Occipital lobe (tissue), 3 donors: ENCODE measurements at places on chromosomes 7 and 10. TPM values are rescaled to one million over a fixed set of nuclear protein-coding genes. Genes with fewer than 3 reads are reported as not detected.

The ENTPD7 gene
- 8.7 TPM for total RNA-seq

The PALD1 gene
- 8.9 TPM for total RNA-seq

The ADIRF gene
- not detected for total RNA-seq

The WDFY4 gene
- 0.94 TPM for total RNA-seq

The VWA2 gene
- total RNA-seq, result 3.6 TPM

The SLC29A3 gene
- 0.78 TPM for total RNA-seq

The MET gene
- 65.5 TPM for total RNA-seq

DNA sequence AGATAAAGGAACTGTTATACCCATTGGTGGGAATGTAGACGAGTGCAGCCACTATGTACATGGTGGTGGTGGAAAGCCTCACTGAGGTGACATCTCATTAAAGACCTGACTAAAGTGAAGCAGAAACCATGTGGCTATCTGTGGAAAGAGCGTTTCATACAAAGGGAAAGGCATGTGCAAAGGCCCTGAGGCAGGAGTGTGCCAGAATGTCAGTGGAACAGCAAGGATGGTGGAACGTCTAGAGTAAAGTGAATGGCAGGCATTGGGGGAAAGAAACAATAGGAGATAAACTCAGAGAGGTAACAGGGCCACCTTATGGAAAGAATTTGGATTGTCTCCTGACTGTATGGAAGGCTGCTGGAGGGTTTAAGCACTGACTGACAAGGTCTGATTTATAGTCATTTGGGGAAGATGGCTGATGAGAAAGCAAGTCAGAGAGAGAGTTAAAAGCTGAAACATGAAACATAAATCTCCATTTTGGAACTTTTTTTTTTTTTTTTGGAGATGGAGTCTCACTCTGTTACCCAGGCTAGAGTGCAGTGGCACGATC, 245.7 kb downstream of the STK31 start:
- DNase-seq, result no peak

DNA sequence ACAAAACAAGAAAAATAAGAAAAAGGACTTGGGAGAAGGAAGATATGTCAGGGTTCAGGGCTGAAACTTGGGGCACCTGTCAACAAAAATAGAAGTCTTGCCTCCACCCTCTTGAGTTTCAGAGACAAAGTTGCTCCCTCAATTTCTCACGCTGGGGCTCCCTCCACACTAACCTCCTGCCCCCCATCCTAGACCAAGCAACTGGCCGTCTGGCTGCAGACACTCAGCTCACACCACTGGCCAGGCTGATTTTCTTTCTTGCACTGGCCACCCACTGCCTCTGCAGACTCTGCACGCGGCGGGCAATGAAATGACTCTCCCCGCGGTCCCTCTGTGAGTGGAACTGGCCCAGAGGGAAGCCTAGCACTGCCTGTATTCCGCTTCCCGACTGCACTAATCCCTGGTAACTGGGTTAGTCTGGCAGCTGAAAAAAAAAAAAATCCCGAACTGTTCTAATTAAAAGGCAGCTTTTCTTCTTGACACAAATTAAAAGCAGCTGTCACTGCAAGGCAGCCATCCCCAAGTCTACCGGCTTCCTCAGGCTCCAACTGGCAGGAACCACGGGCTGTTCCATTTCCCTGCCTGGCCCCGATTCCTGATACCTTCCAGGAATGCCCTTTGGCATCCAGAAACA, 83.5 kb downstream of the SPDYE5 start:
- no peak for DNase-seq

DNA sequence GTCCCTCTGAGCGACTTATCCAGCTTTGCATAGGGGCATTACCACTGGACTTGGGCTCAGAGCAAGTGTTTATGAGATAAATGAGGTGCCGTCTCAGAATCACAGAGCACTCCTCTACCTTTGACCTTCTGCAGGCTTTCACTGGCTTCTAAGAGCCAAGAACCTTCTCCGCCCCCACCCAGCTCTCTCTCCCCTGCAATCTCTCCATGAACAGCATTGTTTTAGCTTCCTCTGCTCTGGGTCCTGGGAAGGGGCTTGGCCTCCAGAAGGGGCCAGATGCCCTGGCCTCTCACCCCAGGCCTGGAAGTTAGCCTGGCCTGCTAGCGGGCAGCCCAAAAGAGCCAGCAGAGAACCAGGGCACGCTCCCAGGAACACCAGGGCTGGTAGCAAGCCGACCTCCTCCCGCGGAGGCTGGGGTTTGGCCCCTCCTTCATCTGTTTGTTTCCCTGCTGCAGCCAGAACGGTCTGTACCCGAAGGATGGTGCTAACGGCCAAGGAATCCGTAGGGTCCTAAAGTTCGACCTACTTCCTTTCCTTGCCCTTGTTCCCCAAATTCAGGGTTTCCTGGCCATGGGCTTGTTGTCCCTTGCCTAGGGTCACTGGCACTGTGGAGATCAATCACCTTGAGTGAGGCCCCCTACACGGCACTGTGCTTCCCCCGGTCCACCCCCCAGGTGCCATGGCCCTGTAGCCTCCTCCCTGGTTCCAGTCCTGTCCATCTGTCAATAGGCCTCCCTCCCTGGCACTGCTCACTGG, 18.7 kb upstream of the DDIT4 start:
- DNase-seq, result peak; percentile 92

DNA sequence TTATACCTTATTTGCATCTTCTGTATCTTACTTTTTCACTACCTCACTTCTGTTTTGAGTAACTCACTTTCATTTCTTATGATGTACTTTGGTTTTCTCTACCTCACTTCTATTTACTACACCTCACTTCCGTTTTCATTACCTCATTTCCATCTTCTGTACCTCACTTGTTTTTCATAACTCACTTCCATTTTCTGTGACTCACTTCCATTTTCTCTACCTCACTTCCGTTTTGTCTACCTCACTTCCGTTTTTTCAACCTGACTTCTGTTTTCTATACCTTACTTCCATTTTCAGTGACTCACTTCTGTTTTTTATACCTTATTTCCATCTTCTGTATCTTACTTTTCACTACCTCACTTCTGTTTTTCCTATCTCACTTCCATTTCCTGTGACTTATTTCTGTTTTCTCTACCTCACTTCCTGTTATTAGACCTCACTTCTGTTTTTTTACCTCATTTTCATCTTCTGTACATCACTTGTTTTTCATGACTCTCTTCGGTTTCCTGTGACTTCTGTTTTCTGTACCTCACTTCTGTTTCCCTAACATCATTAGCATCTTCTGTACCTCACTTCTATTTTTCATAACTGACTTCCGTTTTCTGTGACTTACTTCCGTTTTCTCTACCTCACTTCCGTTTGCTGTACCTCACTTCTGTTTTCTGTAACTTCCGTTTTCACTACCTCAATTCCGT, 493.1 kb upstream of the AKR1E2 start:
- no peak for DNase-seq

GRCh38 chr10:104260775-104261115, 6.1 kb downstream of the GSTO1 start:
- DNase-seq, result no peak

- DNase-seq, result no peak
These were observed 18.7 kb downstream of the MPP7 start for GRCh38 chr10:28284126-28284525.

DNA sequence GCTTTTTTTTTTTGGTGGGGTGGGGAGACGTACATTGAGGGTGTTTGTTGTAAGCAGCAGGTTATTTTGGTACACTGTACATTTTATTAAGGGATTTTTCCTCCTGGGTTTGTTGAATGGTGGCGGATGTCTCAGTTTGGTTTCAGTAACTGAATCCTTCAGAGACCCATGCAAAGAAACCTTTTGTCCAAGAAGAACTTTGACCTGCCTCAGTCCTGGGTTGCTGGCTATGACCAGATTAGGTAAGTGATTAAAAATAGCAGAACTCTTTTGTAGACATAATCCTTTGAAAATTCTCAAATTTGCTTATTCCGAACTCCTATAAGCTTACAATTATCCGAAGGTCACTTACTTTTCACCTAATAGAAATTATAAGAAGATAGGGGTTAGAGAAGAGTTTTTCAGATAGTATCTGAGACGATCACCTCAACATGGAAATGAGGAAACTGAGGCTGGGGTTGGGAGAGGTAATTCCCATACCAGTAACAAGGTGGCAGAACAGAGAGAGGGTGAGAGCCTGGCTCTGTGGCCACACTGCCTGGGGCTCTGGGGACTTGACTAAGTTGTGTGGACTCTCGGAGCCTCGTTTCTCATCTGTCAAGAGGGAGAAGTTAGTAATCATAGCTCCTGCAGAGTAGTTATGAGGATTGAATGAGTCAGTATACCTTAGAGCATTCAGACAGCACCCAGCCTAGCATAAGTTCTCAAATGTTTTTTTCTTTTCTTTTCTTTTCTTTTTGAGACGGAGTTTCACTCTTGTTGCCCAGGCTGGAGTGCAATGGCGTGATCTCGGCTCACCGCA, 87.4 kb downstream of the CCNY start:
- DNase-seq, result no peak

- DNase-seq, result no peak
These were observed 697 bp upstream of the SNX13 start for GRCh38 chr7:17940951-17941431.

- peak; percentile 23 for DNase-seq
These were observed 84.9 kb upstream of the ADRB1 start for GRCh38 chr10:113958631-113959382.

DNA sequence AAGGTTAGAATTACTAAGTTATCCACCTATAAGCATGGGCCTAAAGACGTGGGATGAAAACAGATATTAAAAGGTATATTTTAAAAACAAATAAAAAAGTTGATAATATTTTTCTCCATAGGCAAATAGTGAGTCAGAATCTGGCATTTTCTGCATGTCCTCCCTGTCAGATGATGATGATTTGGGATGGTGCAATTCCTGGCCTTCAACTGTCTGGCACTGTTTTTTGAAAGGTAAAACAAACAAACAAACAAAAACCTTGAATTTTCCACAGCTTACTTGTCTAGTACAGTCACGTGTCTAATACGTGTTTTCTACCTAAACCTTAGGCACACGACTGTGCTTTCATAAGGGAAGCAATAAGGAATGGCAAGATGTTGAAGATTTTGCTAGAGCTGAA, 17.4 kb downstream of the HBP1 start:
- no peak for DNase-seq

GRCh38 chr7:122544463-122544862, 154.5 kb downstream of the RNF133 start:
- DNase-seq, result no peak

GRCh38 chr7:22842383-22842941, 19.8 kb upstream of the TOMM7 start:
- DNase-seq, result no peak
